Hematopoietic multipotent progenitor cell treated with erythropoietin and hydrocortisone succinate and interleukin-3 and kit ligand, for 17 days (in vitro differentiated cells): ENCODE measurements at places on chromosomes 12 and 14.

GRCh38 chr12:115598871-115599811 is 678.4 kb downstream of the MED13L start:
- no peak for DNase-seq

DNA sequence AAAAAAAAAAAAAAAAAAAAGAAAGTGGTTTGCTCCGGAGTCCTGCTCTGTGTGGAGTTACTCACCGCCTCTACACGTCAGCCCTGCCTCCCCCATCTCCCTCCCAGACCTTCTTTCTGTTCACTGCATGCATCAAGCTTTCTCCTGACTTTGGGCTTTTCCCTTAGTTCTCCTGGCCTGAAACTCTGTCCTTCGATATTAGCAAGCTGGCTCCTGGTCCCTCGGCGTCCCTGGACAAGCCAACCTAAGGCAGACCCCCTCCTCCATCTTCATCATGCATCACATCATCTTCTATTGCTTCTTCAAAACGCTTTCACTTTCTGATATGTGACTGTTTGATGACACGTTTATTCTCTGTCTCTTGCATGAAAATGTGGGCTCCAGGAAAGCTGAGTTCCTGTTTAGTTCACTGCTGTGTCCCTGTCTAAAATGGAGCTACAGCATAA is 40.6 kb downstream of the SLC15A4 start:
- no peak for DNase-seq

DNA sequence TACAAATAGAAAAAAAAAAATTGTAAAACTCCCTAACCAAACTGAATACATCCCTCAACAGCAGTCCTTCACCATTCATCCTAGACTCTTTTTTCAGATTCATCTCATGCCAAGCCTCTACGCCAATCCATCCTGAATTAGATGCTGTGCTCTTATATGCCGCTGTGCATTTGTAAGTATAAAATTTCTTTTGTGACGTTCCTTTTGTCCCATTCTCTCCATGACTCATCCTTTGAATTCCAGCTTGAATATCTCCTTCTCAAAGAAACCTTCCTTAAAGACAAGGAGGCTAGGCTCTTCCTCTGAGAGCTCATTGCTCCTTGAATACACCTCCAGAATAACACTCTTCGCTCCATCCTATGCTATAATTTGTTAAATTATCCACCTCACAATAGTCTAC is 359.2 kb downstream of the RMST start:
- no peak for DNase-seq

GRCh38 chr12:16482726-16483125 is 123.2 kb downstream of the LMO3 start:
- no peak for DNase-seq

GRCh38 chr12:6867413-6868210 is at the start of gene TPI1:
TSS of gene TPI1 (plus strand) at chr12:6867531. CDS start at chr12:6867567, 36 bp downstream.
- peak; percentile 84 for DNase-seq
